Activated naive CD4-positive, alpha-beta T cell treated with anti-CD3 and anti-CD28 coated beads for 36 hours (primary cell): ENCODE measurements at places on chromosomes 3 and 15. TPM values are rescaled to one million over a fixed set of nuclear protein-coding genes. Genes with fewer than 3 reads are reported as not detected.

SLC27A2 gene
- total RNA-seq = 25.2 TPM

BBS4 gene
- total RNA-seq = 16.3 TPM

ZNF774 gene
- total RNA-seq = 0.84 TPM

UCN2 gene
- not detected for total RNA-seq

SPPL2A gene
- total RNA-seq = 37.7 TPM

ATP8B4 gene
- total RNA-seq = 2.0 TPM

TMOD2 gene
- 6.4 TPM for total RNA-seq

CPNE9 gene
- not detected for total RNA-seq

ADAMTS9 gene
- not detected for total RNA-seq

C3orf49 gene
- not detected for total RNA-seq

DNA sequence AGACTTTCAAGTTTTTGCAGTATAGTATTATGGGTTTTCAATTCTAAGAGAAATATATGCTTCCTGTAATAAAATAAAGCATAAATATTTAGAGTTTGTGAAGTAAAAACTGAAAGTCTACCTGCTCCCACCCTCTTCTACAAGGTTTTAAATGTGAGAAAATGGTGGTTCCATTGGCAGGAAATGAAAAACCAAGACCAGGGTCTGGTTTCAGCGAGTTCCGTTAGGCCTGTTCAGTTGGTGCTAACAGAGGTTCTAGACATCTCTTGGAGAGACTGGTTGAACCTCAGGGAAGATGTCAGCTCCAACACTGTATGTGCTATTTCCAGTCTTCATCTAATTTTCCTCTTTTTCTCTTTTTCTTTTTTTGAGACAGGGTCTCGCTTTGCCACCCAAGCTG lies 11.8 kb upstream of the MYO1E start:
- DNase-seq = no peak

DNA sequence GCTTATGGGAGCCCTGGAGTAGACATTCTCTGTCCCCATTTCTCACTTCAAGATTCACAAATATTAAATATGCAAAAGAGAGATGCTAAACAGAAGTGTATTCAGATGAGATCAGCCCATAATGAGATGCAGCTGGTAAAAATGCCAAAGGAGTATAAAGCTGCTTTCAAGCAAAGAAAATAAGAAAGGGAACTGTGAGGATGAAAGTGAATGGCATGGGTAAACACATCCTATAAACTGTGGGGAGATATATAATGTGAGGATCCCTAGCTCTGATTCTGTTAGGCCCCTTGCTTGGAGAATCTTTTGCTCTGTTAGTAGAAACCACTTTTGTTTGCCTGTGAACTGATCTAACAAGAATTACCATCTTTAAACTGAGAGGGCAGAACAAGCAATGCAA lies 396.6 kb downstream of the SOX2 start:
- DNase-seq = no peak

GRCh38 chr3:187264911-187265310 lies 26.6 kb downstream of the MASP1 start:
- no peak for DNase-seq
